ENCODE measurements at places on chromosomes 7 and 10. TPM values are rescaled to one million over a fixed set of nuclear protein-coding genes. Genes with fewer than 3 reads are reported as not detected.

Gene PLEKHS1
- total RNA-seq = not detected

Gene SLC16A12
- 2.2 TPM for total RNA-seq

Gene SNCG
- total RNA-seq = 32.9 TPM

- DNase-seq = no peak
Measured at GRCh38 chr7:44136731-44137130, 4.4 kb downstream of the MYL7 start.

DNA sequence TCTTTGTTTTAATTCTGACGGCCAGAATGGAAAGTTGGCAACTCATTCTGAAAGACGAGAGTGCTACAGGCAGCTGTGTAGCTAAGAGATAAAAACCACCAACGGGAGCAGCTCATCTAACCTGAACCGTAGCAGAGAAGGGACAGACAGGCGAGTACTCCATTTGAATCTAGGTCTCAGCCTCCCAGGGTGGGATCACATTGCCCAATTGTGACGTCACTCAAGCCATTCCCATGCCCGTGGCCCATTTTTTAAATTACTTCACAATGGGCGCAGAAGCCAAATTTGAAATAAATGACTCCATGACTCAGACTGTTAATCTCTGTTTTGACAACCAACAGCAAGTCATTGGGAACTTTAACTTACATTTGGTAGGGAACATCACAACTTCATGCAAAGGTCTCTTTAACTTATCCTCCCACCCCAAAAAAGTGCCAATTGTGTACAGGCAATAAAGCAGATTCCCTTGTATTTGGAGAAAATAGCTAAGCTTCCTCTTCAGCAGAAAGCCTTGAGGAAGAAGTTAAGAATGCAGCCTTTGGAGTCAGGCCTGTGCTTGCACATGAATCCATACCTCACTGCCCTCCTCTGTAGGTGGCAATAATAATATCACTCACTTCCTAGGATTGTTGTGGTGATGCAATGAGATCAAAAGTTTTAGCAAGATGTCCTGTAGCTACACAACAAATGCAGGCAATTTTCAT, 93.2 kb upstream of the KIF5B start:
- peak; percentile 93 for DNase-seq

- DNase-seq = no peak
Measured at GRCh38 chr10:52348037-52348564, 34.0 kb downstream of the DKK1 start.

DNA sequence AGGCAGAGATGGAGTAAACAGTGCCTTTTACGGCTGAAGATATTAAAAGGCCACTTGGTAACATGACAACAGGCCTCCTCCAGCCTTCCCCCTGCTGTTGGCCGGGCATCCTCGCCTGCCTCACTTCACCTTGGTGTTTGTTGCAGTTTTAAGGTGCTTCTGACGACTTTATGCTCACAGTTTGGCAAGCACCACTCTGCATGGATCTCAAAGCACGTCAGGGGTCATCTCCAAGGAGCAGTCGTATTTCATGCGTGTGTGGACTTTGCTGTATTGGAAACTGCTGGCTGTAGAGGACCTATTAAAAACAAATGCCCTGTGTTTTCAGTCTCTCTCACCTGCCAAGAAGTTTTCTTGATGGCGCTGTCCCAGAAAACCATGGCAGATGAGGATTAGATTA, 483.1 kb downstream of the RPS24 start:
- peak; percentile 92 for DNase-seq

GRCh38 chr10:131195558-131196159, 115.9 kb downstream of the TCERG1L start:
- DNase-seq = no peak

DNA sequence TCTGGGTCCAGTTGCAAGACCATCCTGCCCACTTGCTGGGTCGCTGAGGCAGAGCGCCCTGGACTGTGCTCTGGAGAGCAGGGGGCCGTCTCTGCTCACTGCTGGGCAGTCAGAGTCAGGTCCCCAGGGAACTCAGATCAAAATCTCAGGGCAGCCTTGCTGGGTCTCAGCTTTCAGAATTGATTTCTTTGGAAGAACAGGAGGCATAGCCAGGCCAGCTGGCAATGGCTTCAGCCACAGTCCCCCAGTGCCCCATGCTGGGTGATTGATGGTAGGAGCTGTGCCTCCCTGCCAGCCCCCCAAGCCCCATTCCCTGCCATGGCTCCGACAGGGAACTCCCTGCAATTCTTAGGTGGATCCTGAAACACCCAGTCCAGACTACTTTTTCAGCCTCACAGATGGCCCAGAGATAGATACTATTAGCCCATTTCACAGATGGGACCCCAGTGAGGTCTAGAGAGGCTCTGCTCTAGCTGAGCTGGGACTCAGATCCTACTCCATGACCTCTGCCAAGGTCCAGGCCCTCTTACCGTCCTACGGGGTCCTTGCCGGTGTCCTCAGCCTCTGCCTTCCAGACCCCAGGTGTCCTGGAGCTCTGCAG, 467 bp downstream of the MMRN2 start:
- no peak for DNase-seq
